ENCODE measurements at places on chromosomes 6 and 20.
A peak's percentile ranks its signal among the peaks of the same experiment; 100 is the strongest.

GRCh38 chr6:43070028-43070632 is 6.0 kb upstream of the PTK7 start:
- peak; percentile 25 for DNase-seq

DNA sequence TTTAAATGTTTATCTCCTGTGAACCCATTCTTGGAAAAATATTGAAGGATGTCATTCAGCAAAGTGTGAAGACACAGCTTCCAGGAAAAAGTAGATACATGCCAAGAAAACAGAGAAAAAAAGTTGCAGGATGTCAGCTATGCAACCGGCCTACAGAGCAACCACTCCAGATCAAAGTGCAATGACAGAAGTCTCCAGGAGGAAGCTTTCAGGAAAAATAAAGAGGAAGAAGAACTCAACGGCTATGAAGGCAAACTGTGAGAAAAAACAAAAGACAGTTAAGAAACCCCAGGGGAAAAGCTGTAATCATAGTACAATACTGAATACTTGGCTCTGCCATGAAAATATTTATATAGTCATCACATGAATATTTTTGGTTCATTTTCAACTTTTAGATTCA is 30.6 kb downstream of the REPS1 start:
- no peak for DNase-seq

DNA sequence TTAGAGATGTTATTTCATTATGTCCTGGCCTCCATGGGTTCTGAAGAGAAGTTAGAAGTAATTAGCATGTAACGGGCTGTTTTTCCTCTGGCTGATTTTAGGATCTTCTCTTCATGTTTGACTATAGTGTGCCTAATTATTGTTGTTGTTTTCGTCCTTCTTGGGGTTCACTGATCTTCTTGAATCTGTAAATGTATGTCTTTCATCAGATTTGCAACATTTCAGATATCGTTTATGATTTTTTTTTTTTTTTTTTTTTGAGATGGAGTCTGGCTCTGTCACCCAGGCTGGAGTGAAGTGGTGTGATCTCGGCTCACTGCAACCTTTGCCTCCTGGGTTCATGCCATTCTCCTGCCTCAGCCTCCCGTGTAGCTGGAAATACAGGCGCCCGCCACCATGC is 246.7 kb downstream of the TFAP2C start:
- DNase-seq = no peak

DNA sequence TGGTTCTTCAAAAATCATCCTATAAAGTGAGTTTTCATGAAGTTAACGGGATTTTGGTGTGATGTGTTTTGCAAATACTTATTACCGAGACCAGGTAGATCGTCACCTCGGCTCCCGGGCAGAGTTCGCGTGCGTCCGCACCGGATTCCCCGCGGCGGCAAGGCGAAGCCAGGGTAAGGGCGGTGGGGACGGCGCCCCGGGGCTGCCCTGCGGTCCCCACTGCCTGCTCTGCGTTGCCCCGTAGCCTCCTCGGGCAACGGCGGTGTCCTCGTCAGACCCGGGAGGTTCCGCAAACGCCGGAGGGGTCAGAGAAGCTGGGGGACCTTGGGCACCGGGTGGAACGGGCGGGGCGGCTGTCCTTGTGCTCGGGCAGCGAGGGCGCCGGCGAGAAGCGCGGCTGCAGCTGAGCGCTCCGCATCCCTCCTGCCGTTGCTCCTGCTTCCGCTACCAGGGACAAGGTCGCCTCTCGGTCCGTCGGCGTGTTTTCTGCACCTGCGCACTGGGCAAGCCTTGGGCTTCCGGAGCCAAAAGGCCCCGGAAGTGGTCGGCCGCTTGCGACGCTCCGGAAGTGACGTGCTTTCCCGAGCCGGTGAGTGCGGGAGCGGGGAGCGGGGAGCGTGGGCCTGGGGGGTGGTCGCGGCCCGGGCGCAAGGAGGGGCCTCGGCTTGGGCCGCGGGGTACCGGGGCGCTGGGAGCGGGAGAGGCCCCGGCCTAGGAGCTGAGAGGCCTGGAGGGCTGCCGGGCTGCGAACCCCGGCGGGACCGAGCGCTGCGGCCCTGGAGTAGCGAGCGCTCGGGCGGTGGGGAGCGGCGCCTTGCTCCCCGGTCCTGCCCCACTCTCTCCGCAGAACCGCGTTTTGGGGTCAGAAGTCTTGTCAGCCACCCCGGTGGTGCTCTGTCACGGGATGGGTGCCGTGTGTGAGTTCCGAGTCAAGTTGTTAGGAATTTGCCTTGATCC is at the start of gene MTG2:
Gene MTG2 (plus strand): TSS at position 560 of the 957 bp plus-strand sequence. CDS start 10,393 bp downstream, outside the sequence.
- peak; percentile 96 for DNase-seq

GRCh38 chr6:10633216-10633615 is 61.2 kb downstream of the C6orf52 start:
- peak; percentile 13 for DNase-seq

DNA sequence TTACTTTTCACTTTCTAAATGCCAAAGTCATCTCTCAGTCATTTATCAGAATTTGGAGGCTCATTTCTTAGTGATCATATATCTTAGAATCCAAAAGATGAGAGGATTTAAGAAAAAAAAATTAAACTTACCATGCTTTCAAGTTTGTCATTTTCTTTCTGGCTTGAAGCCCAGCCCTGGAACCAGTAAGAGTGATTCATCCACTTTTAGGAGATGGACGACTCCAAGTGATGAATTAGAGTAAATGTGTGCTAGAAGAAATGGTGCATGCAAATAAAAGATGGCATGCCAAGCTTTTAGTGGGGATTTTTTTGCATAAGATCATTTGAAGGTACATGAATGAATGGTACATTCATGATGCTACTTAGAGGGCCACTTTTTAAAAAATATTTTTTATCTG is 20.1 kb downstream of the PLCB1 start:
- DNase-seq = no peak

- no peak for DNase-seq
Measured at GRCh38 chr20:19095762-19096161, 116.7 kb upstream of the SLC24A3 start.

- no peak for DNase-seq
Measured at GRCh38 chr6:68158256-68158655, 476.8 kb upstream of the ADGRB3 start.

- DNase-seq = no peak
Measured at GRCh38 chr20:48706710-48707365, 121.0 kb downstream of the PREX1 start.

GRCh38 chr6:79421001-79421411 is 116.2 kb downstream of the LCA5 start:
- no peak for DNase-seq

DNA sequence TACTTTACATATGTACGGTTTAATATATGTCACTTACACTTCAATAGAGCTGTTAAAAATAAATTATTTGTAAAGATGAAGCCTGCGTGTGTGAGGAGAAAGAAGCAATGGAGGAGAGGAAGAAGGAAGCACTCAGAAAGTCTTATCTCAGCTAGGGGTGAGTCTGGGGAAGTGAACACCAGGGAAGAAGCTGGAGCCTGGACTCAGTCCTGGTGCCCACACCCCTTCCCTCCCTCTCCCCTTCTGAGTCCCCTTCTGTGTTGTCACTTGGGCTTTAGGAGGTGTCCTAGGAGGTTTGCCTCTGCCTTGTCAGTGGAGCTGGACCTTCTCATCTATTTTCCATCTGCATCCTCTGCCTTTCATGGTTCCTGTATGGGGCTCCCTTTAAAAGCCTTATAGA is 1.9 kb downstream of the SIRPB2 start:
- no peak for DNase-seq

GRCh38 chr20:32521780-32522525 is 63.2 kb downstream of the NOL4L start:
- DNase-seq = peak; percentile 81

GRCh38 chr6:39853604-39854003 is 61.4 kb downstream of the DAAM2 start:
- DNase-seq = no peak

DNA sequence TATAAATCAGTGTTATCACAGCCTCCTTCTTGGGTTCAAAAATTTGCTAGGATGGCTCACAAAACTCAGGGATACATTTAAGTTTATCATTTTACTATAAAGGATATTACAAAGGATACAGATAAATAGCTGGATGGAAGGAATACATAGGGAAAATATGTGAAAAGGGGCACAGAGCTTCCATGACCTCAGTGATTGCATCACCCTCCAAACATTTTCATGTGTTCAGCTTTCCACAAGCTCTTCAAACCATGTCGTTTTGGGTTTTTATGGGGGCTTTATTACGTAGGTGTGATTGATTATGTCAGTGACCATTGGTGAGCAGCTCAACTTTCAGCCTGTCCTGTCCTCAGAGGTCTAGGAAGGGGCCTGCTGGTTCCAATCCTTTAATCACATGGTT is 68.0 kb downstream of the CYB5R4 start:
- DNase-seq = no peak

DNA sequence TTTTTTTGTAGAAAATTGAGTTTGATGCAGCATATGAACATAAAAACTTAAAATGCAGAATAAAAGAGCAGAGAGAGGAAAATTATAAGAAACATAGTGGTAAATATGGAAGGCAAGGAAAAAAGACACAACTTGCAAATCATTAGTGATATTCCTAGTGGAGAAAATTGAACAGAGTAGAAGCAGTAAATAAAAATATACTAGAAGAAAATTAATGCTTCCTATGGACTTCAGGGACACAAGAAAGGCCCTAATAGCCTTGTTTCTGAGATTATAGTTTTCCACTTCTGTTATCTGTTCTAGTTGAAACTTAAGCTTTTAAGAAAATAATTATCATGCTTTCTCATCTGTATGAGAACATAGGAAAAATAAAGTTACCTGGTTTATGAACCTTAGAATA is 25.6 kb upstream of the ADIG start:
- DNase-seq = no peak

DNA sequence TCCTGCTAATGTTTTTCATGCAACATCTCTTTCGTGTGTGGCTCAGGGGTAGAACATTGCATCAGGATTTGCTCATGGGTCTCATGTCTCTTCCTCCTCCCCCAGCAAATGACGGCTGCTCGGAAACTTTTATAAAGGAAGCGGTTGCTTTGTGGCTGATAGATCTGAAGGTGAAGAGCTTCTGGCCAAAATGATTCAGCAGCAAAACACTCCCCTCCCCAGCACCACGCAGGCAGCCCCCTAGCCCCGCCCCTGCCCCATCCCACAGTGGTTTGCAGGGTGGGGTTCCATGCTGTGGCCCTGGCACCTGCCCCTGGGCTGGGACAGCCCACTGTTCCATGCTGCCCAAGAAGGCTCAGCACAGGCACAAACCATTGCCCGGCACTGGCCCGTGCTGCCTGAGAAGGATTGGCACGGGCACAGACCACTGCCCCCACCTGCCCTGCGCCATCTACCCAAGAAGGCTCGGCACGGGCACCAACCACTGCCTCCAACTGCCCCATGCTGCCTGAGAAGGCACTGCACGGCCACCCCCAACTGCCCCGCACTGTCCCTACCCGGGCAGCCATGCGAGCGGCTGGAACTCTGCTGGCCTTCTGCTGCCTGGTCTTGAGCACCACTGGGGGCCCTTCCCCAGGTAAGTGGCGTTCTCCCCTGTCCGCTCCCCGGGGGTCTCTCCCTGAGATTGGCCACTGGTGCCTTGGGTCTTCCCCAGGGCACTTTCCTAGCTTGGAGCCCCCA is at the start of gene CST7:
Gene CST7 (plus strand): TSS at position 331 of the 741 bp plus-strand sequence. CDS start 237 bp downstream, at position 568.
- DNase-seq = peak; percentile 90

DNA sequence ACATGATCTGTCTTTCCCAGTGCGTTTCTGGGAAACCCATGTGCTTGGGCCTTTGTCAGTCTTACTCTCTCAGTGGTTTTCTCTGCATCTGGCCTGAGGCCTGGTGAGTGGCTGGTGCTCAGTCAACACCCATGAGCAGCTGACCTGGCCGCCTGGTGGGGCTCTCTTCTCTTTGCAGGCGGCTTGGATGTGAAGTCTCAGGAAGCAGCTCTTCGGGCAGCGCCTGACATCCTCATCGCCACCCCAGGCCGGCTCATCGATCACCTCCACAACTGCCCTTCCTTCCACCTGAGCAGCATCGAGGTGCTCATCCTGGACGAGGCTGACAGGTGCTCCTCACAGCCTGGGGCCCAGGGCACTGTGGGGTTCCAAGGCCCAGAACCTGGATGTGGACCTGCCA is 10.8 kb downstream of the DDX27 start:
- DNase-seq = no peak

DNA sequence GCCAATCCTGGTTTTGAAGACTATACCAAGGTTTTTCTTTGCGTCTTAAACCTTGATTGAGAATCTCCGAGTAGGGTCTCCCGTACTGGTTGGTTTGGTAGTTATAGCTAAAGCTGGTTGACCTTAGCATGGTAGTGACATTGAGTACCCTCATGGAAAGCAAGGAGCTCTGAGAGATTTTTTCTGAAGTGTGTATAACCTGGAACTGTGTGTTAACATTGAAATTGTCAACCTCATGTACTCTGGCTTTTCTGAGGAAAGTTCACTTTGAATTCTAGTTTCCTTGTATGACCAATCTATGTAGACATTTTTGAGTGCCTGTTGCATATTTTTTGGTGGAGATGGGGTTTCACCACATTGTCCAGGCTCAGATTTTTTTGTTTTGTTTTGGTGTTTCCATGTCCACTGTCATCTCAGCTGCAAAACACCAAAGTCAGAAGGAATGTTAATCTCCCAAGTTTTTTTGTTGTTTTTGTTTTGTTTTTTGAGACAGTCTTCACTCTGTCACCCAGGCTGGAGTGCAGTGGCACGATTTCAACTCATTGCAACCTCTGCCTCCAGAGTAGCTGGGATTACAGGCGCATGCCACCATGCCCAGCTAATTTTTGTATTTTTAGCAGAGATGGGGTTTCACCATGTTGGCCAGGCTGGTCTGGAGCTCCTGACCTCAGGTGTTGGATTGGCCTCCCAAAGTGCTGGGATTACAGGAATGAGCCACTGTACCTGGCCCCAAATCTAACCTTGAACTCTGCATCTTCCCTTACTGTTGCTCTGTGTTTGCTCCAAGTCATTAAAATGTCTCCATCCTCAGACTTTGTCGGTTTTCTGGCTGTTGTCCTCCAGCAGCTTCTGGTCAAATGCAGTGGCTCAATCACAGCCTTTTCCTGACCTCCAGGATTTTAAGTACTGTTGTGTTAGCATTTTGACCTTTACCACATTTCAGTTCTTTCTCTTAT is 4.3 kb downstream of the RPS12 start:
- DNase-seq = peak; percentile 25

GRCh38 chr6:132354517-132355167 is 46.6 kb downstream of the MOXD1 start:
- DNase-seq = peak; percentile 52

DNA sequence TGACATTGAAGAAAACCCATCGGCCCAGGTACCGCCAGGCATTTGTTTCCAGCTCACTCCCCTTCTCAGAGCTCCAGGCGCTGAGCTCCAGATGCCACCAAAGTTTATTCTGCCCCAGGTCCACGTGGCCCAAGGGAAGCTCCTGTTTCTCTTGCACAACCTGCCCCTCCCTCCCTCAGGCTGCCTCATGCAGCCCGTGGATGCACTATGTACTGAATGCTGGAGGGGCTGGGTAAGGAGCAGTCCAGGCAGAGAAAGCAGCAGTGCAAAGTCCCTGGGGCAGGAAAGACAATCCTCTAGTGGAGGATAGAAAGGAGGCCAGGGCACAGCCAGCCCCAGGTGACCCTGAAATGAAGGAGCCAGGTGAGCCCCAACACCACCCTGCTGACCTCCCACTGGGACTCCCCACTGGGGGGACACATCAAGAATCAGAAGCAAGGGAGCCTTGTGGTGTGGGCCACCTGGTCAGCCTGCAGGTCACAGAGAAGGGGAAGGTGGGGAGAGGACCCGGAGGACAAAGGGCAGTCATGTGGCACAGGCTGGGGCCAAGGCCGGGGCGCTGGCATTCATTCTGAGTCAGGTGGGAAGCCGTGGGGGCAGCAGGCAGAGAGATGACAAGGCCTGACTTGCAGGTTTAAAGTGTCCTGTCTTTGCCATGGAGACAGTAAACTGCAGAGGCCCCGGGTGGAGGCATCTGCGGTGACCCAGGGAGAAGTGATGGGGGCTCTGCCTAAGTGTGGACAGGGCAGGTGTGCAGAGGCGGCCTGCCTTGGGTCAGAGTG is 230.1 kb downstream of the PREX1 start:
- DNase-seq = no peak
